ENCODE measurements at places on chromosomes 2 and 18. TPM values are rescaled to one million over a fixed set of nuclear protein-coding genes. Genes with fewer than 3 reads are reported as not detected.

The UGT1A7 gene
- total RNA-seq, result not detected

The NEU2 gene
- not detected for total RNA-seq

The AGAP1 gene
- 4.5 TPM for total RNA-seq

The NOL4 gene
- not detected for total RNA-seq

The IGFBP5 gene
- total RNA-seq, result 0.08 TPM

The LCT gene
- 0.39 TPM for total RNA-seq

The NEU4 gene
- not detected for total RNA-seq

The ARHGAP25 gene
- 109 TPM for total RNA-seq

The C2orf15 gene
- 2.3 TPM for total RNA-seq

Data from activated naive CD8-positive, alpha-beta T cell treated with anti-CD3 and anti-CD28 coated beads, Interleukin-2, amount 10 ng/mL, durations not matched to agents 7 days and 5 days (primary cell).